ENCODE measurements at places on chromosomes 16 and 17.

GRCh38 chr17:16406742-16407674 lies 8.4 kb upstream of the TRPV2 start:
- no peak for DNase-seq

- DNase-seq, result no peak
These were observed 32.5 kb downstream of the WIPF2 start for GRCh38 chr17:40251576-40251975.

- no peak for DNase-seq
These were observed 1.4 kb upstream of the SPNS2 start for GRCh38 chr17:4497101-4497824.

DNA sequence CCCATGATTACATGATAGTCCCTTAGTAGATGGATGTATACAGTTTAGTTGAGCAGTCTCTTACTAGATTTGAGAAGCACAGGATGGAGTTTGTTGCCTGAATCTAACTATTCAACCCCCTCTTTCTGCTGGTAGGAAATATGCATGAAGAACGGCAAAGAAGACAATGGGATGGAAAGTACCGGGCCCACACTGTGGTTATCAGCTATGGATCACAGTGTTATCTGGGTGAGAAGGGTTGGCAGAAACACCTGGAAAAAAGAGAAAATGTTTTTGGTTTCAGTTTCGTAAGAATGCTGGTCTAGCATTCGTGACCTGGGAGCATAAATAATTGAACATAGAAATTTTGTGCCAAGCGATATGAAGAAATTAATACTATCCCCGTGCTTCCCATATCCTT lies 53.1 kb downstream of the ANKFN1 start:
- DNase-seq, result no peak

DNA sequence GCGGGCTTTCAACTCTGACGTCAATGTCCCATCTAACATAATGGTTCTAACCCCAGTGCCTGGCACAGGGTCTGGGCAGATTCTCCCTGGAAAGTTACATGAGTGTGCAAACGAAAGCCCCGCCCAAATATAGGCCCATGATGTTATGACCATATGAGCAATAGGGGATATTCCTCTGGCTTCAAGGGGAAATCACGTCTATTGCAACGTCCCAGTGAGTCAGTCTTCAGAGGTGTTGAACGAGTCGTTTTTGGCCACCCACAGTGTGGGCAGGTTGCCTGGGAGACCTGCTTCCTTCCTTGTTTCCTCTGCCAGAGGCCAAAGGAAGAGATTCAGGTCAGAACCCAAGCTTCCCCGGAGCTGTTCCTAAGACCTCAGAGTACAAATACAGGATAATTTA lies 30.3 kb downstream of the PIK3R5 start:
- peak; percentile 79 for DNase-seq

All from activated naive CD4-positive, alpha-beta T cell treated with anti-CD3 and anti-CD28 coated beads, Interleukin-2, amount 50 U/mL, for 72 hours (primary cell).